ENCODE measurements at places on chromosomes 16 and 17.

GRCh38 chr17:9249245-9249953 is 228.1 kb downstream of the NTN1 start:
- DNase-seq: no peak

DNA sequence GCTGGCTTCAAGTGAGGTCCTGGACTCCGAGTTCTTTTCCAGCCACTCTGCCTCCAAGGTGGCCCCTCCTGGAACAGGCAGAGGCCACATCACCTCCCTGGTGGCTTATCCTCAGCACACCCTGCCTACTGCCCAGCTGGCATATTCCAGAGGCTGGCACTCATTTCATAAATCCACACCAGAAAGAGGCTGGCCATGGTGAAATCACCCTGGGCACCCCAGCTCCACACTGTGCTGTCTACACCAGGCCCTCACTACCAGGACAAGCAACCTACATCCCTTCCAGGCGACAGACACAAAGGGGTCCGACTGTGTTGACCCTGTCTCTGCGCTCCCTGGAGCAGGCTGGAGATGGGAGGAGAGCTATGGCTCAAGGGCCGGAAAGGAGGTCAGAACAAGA is 100.2 kb downstream of the C16orf78 start:
- no peak for DNase-seq

GRCh38 chr16:79347277-79347676 is 253.3 kb downstream of the MAF start:
- no peak for DNase-seq

DNA sequence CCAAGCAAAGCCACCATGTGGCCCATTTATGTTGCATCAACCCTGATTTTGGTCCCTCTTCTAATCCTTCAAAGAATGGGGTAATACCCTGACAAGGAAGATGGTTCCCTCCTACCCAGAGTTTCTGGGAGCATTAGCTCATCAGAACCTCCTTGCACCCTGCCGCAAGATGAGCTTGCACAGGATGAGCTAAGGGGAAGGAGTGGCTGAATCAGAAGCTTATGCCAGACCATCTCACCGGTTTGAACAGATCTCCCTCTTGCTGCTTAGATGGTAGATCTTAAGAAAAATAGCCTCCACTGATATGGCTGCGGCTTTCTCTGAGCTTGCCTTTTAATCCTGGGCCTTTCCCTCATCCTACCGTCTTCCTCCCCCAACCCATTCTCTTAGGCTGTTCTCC is 175.1 kb downstream of the SOX9 start:
- no peak for DNase-seq

DNA sequence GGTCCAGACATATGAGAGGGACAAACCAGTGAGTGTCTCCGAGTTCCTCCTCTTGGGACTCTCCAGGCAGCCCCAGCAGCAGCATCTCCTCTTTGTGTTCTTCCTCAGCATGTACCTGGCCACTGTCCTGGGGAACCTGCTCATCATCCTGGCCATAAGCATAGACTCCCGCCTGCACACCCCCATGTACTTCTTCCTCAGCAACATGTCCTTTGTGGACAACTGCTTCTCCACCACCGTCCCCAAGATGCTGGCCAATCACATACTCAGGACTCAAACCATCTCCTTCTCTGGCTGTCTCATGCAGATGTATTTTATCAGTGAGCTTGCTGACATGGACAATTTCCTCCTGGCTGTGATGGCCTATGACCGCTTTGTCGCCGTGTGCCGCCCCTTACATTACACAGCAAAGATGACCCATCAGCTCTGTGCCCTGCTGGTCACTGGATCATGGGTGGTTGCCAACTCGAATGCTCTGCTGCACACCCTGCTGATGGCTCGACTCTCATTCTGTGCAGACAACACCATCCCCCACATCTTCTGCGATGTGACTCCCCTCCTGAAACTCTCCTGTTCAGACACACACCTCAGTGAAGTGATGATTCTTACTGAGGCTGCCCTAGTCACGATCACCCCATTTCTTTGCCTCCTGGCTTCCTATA is 19.2 kb downstream of the ZNF200 start:
- DNase-seq: no peak

- no peak for DNase-seq
Observed at GRCh38 chr16:85908444-85908843, 9.5 kb downstream of the IRF8 start.

DNA sequence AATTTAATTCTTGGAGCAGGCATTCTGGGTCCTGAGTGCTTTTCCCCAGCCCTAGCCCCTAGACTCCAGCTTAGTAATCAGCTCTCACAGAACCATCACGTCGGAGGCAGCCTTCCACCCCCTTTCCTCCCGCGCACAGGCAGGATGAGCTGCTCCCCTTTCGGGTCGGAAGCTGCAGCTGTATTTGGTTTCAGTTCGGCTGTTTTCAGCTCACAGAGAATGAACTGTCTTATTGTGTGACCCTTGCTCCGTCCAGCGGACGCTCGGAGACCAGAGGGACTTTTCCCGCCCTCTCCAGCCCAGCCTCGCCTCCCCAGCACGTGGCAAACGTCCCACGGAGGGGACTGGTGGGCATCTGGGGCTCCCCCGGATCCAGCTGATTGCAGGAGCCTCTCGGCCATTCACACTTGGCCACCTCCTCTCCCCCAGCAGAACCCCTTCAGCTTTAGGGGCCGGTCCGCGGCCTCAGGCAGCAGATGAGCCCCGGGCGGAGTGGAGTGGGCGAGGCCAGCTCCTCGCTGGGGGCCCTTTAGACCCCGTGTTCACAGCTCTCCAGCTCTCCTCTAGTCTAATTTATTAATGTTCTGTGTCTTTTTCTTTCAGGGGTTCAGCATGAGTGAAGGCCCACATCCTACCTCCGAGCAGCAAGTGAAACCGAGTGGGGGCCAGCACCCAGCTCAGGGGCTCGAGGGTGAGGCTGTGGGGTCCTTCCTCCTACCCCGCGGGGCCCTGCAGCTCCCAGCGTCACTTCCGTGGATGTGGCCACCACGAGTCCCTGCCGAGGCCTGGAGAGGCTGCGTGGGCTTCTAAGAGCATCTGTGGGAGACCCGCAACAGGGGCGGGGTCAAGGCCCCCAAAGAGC is 863 bp upstream of the UTS2R start:
- no peak for DNase-seq

DNA sequence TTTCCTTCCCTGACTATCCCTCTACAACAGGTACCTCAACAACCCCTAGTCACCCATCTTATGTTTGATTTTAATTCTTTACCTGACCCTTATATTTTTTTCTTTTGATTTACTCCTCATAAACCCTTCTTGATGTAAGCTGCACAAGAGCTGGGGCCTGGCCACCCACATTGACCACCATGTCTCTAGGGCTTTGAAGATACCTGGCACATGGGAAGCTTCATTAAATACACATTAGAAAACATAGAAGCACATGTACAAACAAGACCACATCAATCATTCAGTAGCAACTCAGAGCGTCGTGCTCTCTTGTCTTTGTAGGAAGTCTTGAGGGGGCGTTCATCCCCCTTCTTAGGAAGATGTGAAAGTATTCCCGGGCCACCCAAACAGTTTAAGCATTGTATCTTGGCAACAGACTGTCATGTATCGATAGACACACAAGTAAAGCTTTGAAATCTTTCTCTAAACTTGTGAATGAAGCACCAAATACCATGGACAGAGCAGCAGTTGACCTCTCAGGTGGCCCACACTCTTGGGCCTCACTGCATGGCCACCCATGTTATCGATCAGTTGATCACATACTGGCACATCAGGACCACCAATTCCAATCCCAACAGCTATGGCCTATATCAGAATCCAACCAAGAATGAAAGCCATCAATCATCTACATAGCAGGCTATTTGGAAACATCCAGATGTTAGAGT is 183.6 kb downstream of the ZFHX3 start:
- DNase-seq: no peak

DNA sequence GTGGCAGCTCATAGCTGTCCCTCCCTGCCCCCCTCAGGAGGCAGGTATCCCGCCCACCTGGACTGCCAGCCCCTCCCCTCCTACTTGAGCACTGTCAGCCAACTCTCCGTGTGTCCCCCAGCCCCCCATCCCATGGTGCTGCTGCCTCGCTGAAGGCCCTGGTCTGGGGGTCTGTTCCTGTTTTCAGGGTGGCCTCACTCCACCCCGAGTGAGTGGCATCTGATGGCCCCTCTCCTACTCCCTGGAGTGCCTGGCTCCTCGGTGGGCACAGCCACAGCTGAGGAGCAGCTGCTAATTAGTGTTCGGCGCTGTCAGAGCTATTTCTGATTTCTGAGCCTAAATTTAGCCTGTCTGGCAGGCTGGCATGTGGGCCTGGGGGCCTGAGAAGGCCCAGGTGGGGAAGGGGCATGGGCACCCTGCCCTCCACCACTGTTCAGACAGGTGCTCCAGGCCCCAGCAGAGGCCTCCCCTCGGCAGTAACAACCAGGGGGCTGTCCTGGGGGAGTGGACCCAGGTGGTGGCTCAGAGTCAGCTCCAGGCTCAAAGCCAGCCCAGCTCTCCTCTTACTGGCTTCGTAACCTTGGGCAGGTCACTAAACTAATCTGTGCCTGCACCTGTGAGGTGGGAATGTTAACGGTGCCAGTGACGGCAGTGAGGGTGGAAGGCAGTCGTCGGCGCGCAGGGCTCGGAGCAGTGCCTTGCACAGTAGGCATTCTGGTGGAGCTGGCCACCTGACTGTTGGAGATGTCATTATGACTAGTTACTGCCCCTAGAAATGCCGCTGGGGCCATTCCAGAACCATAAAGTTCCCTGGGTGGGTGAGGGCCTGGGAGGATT is 6.5 kb downstream of the FMNL1 start:
- no peak for DNase-seq

DNA sequence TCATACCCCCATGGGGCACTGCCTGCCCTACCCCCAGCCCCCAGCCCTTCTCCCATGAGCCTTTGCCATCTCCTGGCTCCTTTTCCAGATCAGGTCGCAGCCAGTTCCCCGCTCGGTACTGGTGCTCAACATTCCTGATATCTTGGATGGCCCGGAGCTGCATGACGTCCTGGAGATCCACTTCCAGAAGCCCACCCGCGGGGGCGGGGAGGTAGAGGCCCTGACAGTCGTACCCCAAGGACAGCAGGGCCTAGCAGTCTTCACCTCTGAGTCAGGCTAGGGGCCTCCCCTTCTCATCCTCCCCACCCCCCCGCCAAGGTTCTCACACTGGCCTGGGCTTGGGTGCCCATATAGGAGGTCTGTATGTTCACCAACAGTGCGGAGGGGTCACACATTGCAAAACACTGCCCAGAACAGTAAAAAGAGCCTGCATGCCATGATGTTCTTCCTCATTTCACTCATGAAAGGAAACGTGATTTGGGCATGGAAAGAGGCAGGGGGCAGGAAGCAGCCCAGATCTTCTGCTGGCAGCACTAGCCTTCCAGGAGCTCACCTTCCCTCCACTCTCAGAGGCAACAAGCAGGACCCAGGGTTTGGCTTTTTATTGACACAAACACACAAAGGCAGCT is 7.5 kb downstream of the IFI35 start:
- DNase-seq: no peak

GRCh38 chr16:85246473-85246872 is 134.2 kb upstream of the CIBAR2 start:
- DNase-seq: no peak

DNA sequence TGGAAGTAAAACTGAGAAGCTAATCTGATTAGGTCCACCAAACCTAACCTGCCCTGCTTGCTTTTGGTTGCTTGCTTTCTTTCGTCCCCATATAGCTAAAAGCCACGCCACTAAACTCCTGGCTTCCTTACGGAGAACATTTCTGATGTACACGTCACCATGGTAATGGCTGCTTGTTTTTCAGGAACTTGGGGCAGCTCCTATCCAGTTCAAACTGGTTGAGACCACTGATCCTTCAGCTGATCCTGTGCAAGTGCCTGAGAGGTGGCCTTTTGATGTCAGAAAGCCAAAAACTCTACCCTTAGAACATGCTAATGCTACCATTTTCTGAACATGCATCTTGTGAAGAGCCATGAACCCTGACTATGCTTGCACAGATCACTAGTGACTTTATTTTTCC is 14.4 kb upstream of the DHRS7C start:
- no peak for DNase-seq

GRCh38 chr16:47127541-47127940 is 16.2 kb downstream of the NETO2 start:
- no peak for DNase-seq

DNA sequence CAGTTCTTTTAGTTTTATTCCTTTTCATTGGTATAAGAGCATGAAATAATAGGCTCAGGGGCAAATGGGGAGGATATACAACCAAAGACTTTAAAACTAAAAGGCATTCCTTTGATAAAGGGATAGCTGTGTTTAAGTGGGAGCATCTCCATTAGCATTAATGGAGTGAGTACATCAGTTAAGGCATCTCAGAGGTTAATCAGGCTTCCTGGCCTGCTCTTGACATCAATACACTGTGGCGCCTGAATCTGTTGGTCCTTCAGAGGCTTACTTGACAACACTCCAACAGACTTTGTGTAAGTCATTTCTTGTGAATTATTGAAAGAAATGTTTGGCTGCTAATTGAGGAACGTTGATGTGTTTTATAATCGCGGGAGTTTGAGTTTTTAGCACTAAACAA is 230.7 kb downstream of the BCAS3 start:
- no peak for DNase-seq

DNA sequence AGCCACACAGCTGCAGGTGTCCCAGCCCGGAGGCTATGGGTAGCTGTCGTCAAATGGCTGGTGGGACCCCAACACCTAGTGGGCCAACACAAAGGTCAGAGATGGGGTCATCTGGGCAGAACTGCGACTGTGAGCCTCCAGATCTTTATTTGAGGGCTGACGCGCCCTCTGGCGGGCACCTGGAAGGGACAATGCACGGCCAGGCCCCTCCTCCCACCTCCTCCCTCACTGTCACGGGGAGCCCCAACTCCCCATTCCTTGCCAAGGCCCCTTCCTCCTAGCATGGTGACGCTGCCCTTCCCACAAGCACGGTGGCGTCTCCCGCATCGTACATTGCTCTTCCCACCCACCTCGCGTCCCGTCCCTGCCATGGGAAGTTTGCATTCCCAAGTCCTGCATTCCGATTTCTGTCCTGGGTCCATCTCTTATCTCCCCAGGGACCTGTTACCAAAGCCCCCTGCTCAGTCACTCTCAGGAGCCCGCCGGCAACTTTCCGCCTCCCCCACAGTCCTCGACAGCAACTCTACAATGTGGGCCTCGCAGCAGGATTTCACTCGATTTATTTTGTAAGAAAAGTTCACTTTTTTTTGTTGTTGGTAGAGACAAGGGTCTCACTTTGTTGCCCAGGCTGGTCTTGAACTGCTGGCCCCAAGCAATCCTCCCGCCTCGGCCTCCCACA is 1.0 kb downstream of the TLE7 start:
- no peak for DNase-seq

- DNase-seq: no peak
Observed at GRCh38 chr17:1299552-1300370, 20.3 kb downstream of the TRARG1 start.

DNA sequence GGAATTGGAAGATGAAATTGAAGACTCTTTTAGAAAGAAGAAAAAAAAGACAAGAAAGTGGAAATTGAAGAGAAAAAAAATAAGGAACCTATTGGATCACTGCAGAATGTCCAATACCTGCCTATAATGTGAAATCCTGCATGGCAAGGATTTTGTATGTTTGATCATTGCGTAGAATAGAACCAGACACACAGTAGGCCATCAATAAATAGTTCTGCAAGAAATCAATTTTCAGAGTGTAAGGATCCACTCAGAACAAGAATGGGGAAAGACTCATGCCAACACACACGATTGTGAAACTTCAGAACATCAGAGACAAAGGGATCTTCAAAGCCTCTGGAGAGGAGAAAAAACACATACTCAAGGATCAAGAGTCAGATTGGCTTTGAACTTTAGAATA is 39.7 kb upstream of the DHX40 start:
- no peak for DNase-seq

GRCh38 chr16:84044118-84044488 is 1.5 kb upstream of the SLC38A8 start:
- no peak for DNase-seq

GRCh38 chr16:85445779-85446222 is 167.3 kb upstream of the GSE1 start:
- no peak for DNase-seq

GRCh38 chr16:87784812-87785211 is 19.0 kb upstream of the KLHDC4 start:
- no peak for DNase-seq

Measured in cerebellar nuclear complex (tissue), 1 donor.